ENCODE measurements at places on chromosomes 4 and X. TPM values are rescaled to one million over a fixed set of nuclear protein-coding genes. Genes with fewer than 3 reads are reported as not detected.

DNA sequence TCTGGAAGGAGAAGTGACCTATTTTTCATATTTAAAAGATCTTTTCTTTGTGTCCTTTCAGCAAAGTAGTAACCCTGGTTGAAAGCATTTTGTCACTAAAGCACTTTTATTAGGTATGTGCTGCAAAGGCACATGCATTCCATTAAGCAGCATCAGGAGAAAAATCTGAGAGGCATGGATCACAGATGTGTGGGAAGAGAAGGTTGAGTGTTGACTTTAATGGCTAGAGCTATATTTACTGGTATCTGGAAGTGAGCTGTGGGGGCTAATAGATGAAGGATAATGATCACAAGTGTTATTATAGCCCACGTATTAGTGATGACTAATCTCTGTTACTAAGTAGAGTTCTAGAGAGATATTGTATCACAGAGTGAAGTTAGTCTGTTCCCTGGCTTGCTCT, 1520.7 kb downstream of the ARAP2 start:
- no peaks in the 10 kb centered on the region for H3K27me3 ChIP-seq
- H3K4me1 ChIP-seq: no peaks in the 10 kb centered on the region

DNA sequence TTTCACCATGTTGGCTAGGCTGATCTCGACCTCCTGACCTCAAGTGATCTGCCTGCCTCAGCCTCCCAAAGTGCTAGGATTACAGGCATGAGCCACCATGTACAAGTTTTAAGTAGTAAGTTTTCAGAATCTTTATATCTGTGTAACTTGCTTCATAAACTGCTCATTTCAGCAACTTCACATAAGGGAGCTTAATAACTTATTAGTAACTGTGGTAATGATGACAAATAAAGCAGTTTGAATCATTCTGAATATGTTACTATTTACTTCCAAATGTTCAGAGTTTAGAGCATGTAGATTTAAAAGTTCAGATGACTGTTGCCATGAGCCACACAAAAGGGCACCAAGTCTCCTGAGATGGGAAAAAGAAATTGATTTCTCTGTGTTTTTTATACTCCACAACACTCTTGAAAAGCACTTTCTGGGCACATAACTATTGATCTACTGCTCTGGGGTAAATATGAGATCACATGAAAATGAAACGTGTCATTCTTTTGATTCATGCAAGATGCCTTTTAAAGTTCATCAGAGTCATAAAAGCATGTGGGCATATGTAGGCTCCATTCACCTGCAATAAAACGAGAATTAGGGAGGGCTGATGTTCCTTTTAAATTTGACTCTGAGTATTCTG, 14.1 kb upstream of the CA5B start:
- H3K27ac ChIP-seq: no peak overlapping the region
- no peaks in the 10 kb centered on the region for H3K27me3 ChIP-seq
- no peaks in the 10 kb centered on the region for H3K4me1 ChIP-seq
- H3K36me3 ChIP-seq: no peaks in the 10 kb centered on the region
- DNase-seq: no peak

- H3K36me3 ChIP-seq: no peaks in the 10 kb centered on the region
- H3K4me1 ChIP-seq: no peaks in the 10 kb centered on the region
- H3K27me3 ChIP-seq: no peaks in the 10 kb centered on the region
- no peak overlapping the region for H3K4me3 ChIP-seq
- H3K27ac ChIP-seq: no peak overlapping the region
- DNase-seq: no peak
Measured at GRCh38 chr4:146478009-146478408, 43.7 kb downstream of the SLC10A7 start.

- H3K27me3 ChIP-seq: no peaks in the 10 kb centered on the region
- H3K4me3 ChIP-seq: no peak overlapping the region
- H3K4me1 ChIP-seq: no peaks in the 10 kb centered on the region
- no peak for DNase-seq
- H3K36me3 ChIP-seq: no peaks in the 10 kb centered on the region
- H3K27ac ChIP-seq: no peak overlapping the region
Measured at GRCh38 chrX:37684973-37685372, 618 bp upstream of the XK start.

- no peaks in the 10 kb centered on the region for H3K27me3 ChIP-seq
- no peaks in the 10 kb centered on the region for H3K36me3 ChIP-seq
- H3K4me1 ChIP-seq: no peaks in the 10 kb centered on the region
- H3K27ac ChIP-seq: no peak overlapping the region
- H3K4me3 ChIP-seq: no peak overlapping the region
- no peak for DNase-seq
Measured at GRCh38 chr4:118395057-118395644, 42.3 kb upstream of the PRSS12 start.

- H3K27me3 ChIP-seq: no peaks in the 10 kb centered on the region
- no peak overlapping the region for H3K27ac ChIP-seq
- H3K4me3 ChIP-seq: no peak overlapping the region
- no peaks in the 10 kb centered on the region for H3K4me1 ChIP-seq
- no peaks in the 10 kb centered on the region for H3K36me3 ChIP-seq
Measured at GRCh38 chr4:38024206-38024509, 64.0 kb downstream of the PTTG2 start.

Gene SYNPO2
- total RNA-seq: 118 TPM

Gene WDR17
- total RNA-seq: 5.7 TPM

Gene DGAT2L6
- total RNA-seq: not detected

Measured in tibial nerve (tissue), 4 donors.